Activated CD8-positive, alpha-beta memory T cell treated with anti-CD3 and anti-CD28 coated beads, Interleukin-2, amount 50 U/mL, for 4 hours (primary cell): ENCODE measurements at places on chromosomes 3 and 15.

GRCh38 chr15:82870727-82871320, 61.4 kb downstream of the WHAMM start:
- no peak for DNase-seq

GRCh38 chr3:161222662-161223061, 1.6 kb downstream of the NMD3 start:
- DNase-seq, result no peak

GRCh38 chr15:30033763-30034162, 49.0 kb upstream of the GOLGA8J start:
- no peak for DNase-seq

- DNase-seq, result no peak
These were observed 54.6 kb downstream of the ARHGEF3 start for GRCh38 chr3:56747150-56747549.

DNA sequence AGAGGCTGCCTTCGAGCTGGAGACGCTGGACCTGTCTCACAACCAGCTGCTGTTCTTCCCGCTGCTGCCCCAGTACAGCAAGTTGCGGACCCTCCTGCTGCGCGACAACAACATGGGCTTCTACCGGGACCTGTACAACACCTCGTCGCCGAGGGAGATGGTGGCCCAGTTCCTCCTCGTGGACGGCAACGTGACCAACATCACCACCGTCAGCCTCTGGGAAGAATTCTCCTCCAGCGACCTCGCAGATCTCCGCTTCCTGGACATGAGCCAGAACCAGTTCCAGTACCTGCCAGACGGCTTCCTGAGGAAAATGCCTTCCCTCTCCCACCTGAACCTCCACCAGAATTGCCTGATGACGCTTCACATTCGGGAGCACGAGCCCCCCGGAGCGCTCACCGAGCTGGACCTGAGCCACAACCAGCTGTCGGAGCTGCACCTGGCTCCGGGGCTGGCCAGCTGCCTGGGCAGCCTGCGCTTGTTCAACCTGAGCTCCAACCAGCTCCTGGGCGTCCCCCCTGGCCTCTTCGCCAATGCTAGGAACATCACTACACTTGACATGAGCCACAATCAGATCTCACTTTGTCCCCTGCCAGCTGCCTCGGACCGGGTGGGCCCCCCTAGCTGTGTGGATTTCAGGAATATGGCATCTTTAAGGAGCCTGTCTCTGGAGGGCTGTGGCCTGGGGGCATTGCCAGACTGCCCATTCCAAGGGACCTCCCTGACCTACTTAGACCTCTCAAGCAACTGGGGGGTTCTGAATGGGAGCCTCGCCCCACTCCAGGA, 21.1 kb downstream of the NRROS start:
- no peak for DNase-seq

GRCh38 chr3:110341047-110341446, 730.6 kb upstream of the NECTIN3 start:
- DNase-seq, result no peak

- no peak for DNase-seq
These were observed 33.5 kb downstream of the ALS2CL start for GRCh38 chr3:46660003-46660402.

- DNase-seq, result no peak
These were observed 409.0 kb upstream of the PROK2 start for GRCh38 chr3:72193771-72194430.

DNA sequence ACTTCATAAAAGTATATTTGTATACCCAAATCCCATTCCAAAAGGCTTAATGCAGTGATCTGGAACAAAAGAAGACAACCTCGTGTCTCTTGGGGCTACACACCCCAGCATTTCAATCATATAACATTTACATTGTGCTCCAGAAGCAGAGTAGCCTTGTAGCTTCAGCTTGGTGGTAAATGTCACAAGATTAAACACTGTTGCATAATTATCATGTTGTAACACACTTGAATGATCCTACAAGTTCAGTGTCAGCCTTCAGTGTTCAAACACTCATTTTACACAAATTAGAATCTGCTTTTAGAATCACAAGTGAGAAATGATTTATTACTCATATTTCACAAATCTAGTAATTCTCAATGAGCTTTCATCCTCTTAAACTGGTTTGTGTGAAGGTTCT, 122.6 kb downstream of the CNTN3 start:
- no peak for DNase-seq

DNA sequence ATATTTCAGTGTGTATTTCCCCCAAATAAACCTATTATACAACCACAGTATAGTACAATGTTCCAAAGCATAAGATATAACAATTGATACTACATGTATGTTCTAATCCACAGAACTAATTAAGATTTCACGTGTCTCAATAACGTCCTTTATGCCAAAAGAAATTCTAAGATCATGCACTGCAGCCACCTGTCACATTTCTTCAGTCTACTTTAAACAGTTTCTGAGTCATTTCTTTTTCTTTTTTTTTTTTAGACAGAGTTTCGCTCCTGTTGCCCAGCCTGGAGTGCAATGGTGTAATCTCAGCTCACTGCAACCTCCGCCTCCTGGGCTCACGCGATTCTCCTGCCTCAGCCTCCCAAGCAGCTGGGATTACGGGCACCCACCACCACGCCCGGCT, 190.2 kb downstream of the STAG1 start:
- DNase-seq, result no peak

DNA sequence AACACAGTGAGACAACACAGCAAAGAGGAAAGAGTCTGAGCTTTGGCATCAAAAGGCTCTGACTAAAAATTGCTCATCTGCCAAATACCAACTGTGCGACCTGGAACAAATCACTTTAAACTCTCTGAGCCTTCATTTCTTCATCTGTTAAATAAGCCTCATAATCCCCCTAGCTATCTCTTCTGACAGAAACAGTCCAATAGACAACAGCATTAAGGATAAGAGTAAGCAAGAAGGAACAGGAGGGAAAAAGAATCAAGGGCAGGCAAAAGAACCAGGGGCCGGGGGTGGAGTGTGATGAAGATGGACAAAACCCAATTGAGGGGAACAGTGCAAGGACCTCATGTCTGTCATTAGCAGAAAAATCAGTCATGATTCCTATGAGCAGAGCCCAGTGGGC, 79.4 kb upstream of the SETMAR start:
- no peak for DNase-seq

- DNase-seq, result no peak
These were observed 42.1 kb upstream of the ACTC1 start for GRCh38 chr15:34837246-34838016.

- DNase-seq, result no peak
These were observed 506 bp upstream of the ATP1B3 start for GRCh38 chr3:141875893-141876380.

DNA sequence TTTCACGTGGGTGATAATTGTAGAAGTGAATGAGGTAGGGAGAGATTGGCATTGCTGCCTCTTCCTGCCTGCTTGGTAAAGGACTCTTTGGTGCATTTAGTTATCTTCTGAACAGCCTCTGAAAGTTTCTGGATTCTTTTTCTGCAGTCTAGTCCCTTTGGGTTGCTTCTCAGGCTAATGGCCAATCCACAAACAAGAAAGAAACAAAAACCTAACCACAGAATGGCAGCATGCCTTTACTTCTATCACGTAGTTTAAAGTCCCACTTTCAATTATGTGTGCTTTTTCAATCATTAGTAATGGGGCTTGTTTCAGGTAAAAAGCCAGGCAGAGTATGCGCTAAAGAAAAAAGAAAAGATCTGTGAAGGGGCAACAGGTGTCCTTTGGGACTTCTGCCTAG, 7.4 kb downstream of the FGF12 start:
- DNase-seq, result no peak

DNA sequence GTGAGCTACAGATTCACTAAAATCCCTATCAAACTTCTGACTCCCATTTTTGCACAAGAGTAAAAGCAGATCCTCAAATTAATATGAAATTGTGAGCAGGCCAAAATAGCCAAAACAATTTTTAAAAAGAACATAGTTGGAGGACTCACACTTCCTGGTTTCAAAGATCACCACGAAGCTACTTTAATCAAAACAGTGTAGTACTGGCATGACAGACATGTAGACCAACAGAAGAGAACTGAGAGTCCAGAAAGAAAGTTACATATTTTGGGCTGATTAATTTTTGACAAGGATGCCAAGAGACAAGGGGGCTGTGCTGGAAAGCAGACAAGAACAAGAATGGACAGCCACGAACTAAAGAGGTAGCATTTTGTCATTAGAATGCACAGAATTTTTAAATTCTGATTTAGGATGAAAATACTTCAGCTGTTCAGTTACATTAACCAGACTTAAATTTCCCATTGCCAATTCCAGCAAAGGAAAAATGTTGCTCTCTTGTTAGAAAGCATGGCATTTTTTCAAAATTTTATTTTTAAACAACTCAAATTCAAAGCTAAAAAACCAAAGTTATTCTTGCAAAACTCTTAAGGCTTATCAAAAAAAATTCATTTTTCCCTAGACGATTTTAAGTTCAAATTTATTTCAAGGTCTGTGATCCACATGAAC, 14.0 kb downstream of the RYK start:
- no peak for DNase-seq

GRCh38 chr3:177835008-177835407, 637.7 kb upstream of the TBL1XR1 start:
- DNase-seq, result no peak

- no peak for DNase-seq
These were observed 72.4 kb downstream of the SENP2 start for GRCh38 chr3:185658504-185658912.

DNA sequence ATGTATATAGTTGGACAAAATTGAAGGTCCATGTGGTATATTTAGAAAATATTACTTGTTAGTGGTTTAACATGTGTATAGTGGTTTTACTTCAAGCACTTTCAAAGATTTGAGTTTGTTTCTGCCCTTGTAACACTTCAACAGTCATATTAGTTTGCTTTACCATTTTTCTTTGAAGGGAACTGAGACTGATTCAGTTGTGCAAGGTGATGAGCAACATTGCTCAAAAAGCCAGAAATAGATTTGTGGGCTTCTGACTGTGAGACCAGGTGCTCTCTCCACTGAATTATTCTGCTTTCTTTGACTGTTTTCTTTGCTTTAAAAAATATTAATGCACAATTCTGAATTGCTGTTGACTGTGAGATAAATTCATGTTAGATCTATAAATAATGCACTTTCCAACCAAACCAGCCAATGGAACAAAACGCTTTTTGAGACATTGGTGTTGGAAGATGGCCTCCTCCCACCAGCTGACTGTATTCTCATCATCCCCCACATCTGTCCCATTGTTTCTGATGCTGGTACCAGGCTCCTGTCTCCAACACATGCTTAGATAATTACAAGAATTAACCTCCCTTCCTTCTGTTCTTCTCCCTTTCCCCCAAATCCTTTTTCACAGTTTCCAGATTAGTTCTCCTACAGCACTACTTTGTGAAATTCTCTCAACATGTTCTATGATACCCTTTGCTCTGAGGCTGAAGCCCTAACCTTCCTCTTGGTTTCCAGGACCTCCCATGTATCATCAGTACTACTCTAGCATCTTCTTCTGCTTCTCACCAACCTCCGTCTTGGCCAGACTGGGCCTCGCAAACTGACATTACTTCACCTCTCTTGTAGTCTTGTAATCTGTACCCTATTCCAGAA, 27.9 kb downstream of the PLCL2 start:
- DNase-seq, result no peak

DNA sequence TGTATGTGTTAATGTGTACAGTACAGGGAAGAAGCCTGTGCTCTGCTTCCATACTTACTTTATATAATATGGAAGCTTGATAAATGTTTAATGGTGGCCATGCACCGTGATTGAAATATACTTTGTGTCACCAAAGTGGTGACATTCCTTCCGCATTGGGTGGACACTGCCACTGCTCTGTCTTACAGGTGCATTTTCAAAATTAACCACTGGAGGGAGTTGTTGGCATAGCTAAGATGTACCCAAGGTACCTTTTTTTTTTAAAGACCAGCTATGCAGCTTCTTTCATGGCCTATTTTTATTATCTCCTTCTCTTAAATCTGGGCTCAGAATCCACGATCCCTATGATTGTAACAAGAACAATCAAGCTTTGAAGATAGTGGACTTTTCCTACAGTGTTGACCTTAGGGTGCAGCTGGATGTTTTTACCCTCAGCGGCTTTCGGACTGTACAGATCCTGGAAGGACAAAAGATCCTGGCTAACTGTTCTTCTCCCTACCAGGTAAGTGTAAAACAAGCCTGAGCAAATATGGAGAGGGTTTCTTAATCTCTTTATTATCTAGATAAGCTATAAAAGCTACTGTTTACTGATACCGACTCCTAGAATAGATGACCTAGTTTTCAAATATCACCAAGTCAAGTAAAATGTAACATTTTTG, 21.6 kb upstream of the PAK6 start:
- no peak for DNase-seq

- DNase-seq, result no peak
These were observed 8.1 kb downstream of the TIPARP start for GRCh38 chr3:156682501-156682900.

DNA sequence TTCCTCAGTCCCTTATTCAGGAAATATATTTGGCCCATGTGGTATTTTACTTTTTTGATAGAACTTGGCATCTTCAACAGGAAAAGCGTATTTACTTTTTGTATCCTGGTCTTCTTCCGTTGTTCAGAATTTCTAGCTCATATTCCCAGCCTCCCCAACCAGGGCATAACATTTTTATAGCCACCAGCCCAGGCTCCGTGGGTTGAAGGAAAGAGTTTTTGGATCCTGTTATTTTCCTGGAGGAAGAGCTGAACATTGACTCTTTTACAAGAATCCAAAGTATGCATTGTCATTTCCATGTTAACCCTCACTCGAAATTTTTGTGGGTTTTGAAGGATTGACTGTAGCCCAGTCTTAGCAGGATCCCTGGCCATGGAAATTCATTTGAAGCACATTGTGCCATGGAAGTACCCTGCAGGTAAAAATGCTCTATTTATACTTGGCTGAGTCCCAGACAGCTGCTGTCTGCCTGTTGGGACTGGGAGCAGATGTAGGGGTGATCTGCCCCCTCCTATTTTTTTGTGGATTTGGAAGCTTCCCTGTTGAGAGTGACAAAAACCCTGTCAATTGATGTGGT, 98.8 kb downstream of the AKAP13 start:
- DNase-seq, result no peak
